ENCODE measurements at places on chromosomes 2 and 18.

- no peak for DNase-seq
Observed at GRCh38 chr2:159613651-159614285, 2.6 kb downstream of the BAZ2B start.

- no peak for DNase-seq
Observed at GRCh38 chr2:104755026-104755878, 98.7 kb upstream of the POU3F3 start.

DNA sequence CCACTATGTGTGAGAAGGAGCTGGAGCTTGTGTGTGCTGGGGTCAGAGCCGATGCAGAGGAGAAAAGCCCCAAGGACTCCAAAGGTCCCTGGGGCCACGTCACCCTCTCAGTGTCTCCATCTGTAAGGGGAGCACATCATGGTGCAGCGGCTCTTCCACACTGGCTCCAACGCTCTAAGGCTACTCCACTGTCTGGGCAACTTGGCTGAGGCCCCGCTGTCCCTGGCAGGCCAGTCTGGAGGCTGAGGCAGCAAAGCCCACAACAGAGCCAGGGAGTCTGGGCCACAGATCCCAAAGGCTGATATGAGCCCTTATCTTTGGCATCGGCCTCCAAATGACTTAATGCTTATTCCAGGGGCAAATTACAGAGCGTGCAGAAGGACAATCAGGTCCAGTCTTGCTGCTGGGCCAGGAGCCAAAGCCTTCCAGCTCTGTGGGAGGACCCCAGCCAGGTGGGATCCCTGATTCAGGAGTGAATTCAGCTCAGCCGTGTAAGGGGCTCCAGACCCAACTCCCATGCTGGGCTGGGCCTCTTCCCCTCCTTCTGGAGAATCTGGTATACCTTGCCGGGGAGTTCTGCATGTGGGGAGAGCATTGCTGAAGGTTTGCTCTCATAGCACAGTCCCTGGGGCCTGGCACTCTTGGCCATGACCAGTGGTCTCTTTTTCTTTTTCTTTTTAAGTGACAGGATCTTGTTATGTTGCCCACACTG, 1.8 kb upstream of the DUSP2 start:
- no peak for DNase-seq

GRCh38 chr2:67877301-67877700, 185.5 kb downstream of the C1D start:
- DNase-seq = no peak

- no peak for DNase-seq
Observed at GRCh38 chr2:147999126-147999525, 21.4 kb downstream of the ORC4 start.
